ENCODE measurements at places on chromosomes 12 and 14.

GRCh38 chr12:65881348-65881961 is 57.2 kb downstream of the HMGA2 start:
- DNase-seq: no peak

DNA sequence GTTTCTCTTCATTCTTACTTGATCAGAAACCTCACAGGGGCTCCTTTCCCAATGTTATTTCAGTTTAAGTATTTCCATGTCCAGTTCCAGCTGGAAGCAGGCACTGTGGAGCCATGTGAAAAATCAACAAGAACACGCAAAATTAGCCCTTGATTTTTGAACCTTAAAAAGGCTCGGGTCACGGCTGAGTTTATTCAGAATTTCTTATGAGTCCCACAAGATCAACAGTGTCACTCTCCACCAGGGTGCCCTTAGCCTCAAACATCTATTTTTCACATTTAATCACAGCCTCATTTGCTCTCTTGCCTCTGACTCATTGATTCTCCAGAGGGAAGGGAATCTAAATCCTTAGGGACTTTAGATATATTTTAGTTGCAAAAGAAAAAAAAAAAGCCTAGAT is 157.7 kb upstream of the AVPR1A start:
- no peak for DNase-seq

DNA sequence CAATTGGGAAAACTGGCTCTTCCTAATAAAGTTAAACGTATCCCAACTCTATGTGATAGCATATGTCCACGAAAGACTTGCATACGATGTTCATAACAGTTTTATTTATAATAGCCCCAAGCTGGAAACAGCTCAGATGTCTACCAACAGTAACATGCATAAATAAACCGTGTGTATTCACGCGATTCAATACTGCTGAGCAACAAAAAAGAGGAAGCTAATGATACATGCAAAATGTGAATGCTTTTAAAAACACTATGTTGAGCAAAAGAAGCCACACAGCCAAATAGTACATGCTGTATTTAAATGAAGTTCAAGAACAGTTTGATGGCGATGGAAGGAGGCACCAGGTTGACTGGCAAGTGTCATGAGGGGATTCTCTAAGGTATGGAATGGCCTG is 55.7 kb downstream of the TRIM9 start:
- DNase-seq: no peak

- DNase-seq: no peak
Measured at GRCh38 chr12:68245180-68246021, 8.0 kb downstream of the IL22 start.

DNA sequence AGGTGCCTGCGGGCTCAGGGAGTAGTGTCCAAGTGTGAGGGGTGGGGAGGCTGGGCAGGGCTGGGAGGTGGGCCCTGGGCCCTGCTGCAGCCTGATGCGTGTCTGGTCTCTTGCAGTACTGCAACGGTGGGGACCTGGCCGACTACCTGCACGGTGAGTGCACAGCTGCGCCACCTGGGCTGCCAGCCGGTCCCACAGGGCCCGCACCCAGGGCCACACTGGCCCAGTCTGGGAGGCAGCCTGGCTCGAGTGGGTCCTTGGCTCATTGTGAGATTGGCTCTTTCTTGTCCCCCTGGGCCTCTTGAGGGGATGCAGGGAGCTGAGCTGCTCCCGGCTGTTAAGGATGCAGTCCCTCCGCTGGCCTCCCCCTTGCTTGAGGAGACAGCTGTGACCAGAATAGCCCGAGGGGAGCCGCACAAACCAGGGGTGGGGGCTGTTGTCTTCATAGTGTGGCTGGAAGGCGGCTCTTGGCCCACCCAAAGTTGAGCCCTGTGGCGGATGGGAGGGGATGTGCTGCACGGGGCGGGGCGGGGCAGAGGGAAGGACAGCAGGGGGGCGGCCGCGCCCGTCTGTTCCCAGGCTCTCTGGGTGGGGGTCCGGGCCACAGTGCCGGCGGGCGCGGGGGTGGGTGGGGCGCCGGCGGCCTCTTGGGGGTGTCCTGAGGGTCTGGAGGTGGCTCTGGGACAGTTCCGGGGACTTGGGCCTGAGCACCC is 13.1 kb downstream of the ULK1 start:
- no peak for DNase-seq

DNA sequence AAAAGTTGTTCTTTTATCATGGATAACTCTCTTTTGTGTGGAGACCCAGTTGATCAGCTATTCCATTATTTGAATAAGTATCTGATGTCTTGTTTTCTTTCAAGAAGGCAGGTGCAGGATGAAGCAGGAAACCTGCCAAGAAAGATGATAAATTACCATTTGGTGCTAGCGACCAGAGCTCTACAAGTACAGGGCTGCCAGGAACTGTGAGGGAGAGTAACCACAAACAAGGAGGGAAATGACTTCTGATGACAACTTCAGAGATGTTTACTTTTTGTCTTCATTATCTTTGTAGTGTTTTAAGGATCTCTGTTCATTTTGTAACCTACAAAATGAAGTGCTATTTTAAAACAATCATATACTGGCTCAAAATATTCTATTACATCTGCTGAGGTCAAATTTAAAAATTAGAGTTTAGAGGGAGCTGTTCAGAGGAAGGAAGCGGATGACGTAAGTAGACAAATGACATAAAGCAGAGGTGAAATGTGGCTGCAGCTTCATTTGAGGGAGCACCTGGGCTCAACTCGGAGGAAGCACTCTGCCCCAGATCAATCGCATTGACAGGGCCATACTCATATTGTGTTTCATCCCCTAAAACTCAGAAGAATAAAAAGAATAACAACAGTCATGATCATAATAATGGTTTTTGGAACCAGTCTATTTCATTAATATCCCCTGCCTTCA is 226.8 kb downstream of the C12orf42 start:
- DNase-seq: no peak

- DNase-seq: no peak
Measured at GRCh38 chr14:59358102-59358501, 107.1 kb downstream of the GPR135 start.

DNA sequence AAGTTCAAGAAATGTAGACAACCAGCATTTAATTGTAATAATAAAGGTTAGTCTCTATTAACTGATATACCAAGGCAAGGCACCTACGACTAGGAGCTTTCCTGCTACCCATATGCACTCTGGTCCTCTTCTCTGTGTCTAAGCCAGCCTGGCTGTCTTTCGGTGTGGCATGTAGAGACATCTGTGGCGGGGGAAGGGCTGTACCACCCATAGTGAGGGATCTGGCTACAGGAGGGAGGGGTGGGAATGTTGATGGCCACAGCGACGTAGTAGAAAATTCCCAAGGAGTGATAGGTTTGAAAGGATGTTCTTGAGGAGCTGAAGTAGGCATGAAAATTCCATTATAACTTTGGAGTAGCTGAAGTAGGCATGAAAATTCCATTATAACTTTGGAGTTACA is 344.2 kb downstream of the ATP23 start:
- DNase-seq: no peak

- DNase-seq: no peak
Measured at GRCh38 chr12:93749515-93749914, 72.3 kb downstream of the CRADD start.

- no peak for DNase-seq
Measured at GRCh38 chr12:120242275-120242799, 23.2 kb downstream of the PXN start.

- no peak for DNase-seq
Measured at GRCh38 chr14:101046071-101046470, 142.5 kb upstream of the RTL1 start.

DNA sequence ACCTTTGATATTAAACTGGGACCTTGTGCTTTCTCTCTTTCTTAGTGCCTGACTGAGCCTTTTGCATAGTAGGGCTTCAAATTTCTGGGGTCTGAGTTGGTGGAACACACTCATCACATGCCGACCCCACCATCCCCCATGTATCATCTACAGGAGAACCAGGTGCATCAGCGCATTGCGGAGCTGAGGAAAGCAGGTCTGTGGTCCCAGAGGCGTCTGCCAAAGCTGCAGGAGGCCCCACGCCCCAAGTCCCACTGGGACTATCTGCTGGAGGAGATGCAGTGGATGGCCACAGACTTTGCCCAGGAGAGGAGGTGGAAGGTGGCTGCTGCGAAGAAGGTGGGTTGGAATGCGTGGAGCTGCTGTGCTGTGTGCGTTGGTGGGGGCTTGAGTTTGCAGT is 37.8 kb downstream of the EP400 start:
- no peak for DNase-seq

DNA sequence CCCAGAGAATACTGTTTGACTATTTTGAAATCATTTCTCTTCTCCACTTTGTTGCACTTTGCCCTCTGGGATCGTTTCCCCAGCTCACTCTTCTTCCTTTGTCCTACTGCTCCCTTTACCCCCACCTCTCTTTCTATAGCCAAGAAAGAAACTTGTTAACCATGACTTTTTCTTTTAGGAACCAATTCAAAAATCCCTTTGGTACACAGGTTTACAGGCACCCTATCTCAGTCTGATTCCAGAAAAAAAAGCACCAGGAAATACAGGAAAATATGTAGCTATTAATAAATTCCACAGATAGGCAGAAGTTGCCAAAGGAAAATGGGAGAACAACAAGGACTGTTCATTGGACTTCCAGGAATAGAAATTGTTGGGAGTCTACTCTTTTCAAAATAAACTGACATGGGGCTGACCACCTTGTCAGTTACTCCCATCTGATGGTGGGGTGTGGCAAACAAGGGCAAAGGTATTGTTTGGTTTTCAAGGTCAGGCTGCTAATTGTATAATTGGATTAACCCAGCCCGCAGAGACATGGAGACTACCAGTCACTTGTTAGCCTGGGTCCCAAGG is 82.4 kb downstream of the CRADD start:
- DNase-seq: no peak

- DNase-seq: no peak
Measured at GRCh38 chr14:65838565-65838964, 426.0 kb downstream of the FUT8 start.

GRCh38 chr12:2537868-2538541 is 256.8 kb upstream of the FKBP4 start:
- DNase-seq: no peak

- DNase-seq: no peak
Measured at GRCh38 chr14:49619730-49620129, 696 bp downstream of the RPL36AL start.

DNA sequence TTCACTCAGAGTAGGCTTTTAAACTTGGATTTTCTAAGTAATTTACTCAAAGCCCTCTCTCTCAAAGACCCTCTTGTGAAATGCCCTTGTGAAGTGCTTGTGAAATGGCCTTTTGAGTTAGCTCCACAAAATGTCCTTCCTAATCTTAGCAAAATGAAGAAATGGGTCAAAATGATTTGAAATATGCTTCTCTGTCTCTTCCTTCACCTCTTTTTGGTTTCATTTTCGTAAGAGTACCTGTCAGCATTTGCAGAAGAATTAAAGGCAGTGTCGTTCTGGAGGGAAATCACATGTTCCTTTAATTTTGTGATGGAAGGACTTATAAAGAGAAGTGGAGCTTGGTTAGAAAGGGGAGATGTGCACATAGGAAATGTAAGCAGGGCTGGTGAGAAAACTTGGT is 93.7 kb downstream of the HMGA2 start:
- DNase-seq: no peak

DNA sequence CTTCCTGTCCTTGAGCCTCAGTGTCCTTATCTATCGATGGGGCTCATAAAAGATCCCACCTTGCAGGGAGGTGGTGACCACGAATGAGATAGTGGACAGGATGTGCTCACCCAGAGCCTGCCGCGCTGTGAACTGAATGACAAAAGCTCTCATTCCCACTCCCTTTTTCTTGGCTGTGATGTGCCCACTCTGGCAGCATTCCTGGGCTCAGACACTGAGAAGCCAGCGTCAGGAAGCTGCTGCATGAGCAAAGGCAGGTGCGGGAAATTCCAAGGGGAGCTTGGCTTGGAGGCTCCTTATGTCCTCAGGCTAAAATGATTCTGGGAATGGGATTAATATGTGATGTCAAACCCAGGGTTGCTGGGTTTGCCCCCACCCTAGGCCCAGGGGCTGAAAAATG is 61.6 kb downstream of the EFCAB11 start:
- DNase-seq: no peak

GRCh38 chr14:54148251-54148650 is 191.6 kb upstream of the BMP4 start:
- no peak for DNase-seq

- DNase-seq: no peak
Measured at GRCh38 chr14:78005325-78005724, 164.8 kb upstream of the NRXN3 start.
